CD4-positive, alpha-beta T cell treated with Interleukin-15 for 4 hours (primary cell): ENCODE measurements at places on chromosomes 12 and 14.

DNA sequence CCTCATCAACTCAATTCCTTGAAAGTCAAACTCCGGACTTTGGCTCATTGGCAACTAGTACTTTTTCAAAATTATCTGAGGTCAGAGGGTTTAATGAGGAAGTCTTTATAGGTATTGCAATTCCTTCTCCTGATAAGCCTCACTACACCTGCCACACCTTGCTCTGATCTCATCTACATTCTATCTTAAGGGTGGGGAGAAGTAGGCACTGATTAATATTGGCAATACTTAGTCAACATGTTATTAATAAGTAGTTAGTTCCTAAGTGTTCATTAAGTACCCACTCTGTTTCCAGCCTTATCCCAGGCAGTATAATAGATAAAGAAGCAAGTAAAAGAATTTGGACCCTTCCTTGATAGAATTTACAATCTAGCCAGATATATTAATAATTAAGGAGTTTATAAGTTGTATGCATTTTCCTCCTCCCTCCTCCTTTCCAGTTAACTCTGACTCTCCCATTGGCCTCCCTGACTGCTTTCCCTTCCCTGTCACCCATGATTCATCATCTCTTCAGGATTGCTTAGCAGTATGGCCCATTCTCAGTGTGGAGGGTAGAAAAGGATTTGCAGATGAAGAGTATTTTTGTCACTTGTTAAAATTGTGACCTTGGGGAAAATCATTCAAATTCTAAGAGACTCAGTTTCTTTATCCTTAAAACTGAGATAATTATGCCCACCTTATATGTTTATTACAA, 231.0 kb upstream of the ATP2B1 start:
- DNase-seq = no peak

GRCh38 chr14:51022769-51023168, 72.1 kb downstream of the TRIM9 start:
- DNase-seq = no peak

GRCh38 chr14:43981135-43981768, 525.8 kb downstream of the FSCB start:
- no peak for DNase-seq

GRCh38 chr12:93323625-93324329, 53.9 kb upstream of the NUDT4 start:
- DNase-seq = no peak

DNA sequence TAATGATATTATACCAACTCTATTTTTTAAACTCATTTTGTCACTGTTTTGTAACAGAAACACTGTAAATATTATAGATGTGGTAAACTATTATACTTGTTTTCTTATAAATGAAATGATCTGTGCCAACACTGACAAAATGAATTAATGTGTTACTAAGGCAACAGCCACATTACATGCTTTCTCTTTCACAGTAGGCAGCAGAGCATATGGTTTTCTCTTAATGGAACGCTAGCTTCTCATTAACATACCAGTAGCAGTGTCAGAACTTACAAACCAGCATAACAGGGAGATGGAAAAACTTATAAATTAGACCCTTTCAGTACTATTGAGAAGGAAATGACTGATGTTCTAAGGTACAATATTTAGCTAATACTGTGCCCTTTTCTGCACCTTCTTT, 398.8 kb downstream of the PRKD1 start:
- no peak for DNase-seq

DNA sequence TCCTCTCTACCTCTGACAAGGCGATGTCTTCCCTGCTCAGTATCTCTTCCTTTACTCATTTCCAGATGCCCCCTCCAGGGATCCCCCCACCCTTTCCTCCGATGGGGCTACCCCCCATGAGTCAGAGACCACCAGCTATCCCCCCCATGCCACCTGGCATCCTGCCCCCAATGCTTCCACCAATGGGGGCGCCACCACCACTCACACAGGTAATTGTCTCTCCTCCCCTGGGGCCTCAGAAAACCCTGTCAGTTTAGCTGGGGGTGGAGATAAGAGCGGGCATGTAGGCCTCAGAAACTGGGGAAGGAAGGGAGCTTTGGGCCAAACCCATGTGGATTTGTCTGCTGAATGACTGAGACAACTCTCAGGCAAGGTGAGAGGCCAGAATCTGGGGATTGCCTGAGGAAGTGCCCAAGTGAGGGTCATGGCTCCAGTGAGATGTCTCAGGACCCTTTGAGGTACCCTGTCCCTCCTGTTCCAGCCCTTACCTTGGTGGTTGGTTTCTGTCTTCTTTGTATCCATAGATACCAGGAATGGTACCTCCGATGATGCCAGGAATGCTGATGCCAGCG, 8.1 kb downstream of the PRPF40B start:
- no peak for DNase-seq

- DNase-seq = no peak
These were observed 688 bp downstream of the ZNF26 start for GRCh38 chr12:132986885-132987225.

DNA sequence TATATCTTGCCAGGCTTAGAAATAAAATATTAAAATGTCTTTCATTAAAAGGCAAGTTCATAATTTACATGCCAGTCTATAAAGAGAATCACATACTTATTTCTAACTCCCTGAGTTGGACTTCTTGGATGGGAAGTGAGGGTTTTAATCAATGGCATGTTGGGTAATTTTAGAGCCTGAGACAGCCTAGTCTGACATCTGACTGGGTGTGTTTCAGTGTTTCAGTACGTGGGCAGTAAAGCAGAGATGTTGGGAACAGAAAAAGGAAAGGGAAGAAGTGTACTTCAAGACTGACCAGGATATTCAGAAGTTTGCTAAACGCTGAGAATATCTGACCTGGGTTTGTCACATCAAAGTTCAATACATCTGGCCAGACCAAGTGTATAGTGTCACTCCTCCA, 171.8 kb downstream of the BTG1 start:
- DNase-seq = no peak

DNA sequence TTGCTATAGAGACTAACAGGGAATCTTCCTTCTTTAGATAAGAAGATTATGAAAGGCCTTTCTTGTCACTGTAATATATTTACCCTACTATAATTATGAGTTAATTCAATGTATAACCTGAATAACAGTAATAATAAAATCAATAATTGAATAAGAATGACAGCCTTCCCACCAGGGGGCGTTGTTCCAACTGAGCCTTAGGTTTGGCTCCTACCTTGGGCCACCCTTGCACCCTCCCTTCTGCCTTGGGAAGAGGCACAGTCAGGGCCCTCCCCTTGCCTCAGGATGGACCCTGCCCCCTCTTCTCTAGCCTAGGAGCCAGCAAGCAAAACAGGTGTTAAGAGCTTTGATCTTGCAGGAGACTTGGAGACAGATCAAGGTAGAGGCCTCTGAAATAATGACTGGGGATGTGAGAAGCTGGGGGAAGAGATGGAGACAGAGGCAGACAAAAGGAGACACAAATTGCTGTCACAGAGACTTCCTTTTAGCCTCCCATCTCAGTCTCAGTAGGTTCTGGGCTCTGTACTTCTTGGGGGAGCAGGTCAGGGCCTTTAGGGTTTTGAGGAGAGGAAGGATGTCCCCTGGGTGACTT, 40.1 kb upstream of the CISTR start:
- DNase-seq = peak; percentile 36

- no peak for DNase-seq
These were observed 203.6 kb upstream of the SOX5 start for GRCh38 chr12:24153079-24153478.

DNA sequence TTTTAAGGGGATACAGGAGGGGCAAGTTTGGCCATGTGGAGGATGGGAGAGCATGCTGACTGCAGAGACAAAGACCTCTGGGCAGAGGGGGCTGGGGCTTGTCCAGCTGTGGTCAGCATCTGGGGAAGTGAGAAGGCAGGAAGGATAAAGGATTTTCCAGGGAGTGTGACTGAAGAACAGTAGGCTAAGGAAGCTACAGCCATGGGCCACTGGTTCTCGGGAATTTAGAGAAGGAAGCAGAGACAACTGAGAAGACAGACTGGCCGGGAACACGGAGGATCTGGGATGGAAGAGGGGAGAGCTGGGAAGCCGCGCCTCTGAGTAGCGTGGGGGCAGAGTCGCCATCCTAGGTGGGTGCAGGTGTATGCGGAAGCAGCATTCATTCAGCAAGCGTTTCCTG, 7.0 kb upstream of the PGAM5 start:
- no peak for DNase-seq

- no peak for DNase-seq
These were observed 119.5 kb downstream of the VEZT start for GRCh38 chr12:95337146-95337545.

DNA sequence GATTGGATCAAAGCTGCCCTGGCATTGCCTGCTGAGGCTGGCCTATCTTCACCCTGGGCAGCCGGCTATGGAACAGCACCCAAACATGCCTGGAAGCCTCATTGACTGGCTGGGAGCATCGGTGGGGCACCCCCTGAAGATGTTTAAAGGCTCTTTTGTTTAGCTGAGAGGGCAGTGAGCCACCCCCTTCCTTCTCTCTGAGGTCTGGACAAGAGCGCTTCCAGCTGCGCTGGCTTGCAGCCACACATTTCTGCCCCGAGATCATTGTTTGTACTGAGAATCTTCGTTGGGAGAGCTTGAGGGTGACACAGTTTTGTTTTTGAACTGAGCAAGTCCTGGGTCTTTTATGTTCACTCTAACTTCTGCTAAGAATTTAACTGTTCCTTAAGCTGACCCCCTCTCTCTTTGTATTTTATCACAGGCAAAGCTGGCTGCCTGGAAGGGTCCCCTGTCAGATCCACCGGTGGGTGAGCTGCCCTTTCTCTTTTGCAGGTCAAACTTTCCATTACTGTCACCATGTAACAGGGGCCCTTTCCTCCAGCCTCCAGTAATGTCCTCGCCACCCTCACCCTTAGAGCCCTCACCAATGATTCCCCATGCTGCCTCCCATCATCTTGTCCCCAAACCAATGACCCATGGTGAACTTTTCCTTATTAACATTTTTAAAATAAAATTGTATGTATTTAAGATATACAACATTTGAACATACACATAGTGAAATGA, 212.2 kb downstream of the KIF26A start:
- DNase-seq = no peak

DNA sequence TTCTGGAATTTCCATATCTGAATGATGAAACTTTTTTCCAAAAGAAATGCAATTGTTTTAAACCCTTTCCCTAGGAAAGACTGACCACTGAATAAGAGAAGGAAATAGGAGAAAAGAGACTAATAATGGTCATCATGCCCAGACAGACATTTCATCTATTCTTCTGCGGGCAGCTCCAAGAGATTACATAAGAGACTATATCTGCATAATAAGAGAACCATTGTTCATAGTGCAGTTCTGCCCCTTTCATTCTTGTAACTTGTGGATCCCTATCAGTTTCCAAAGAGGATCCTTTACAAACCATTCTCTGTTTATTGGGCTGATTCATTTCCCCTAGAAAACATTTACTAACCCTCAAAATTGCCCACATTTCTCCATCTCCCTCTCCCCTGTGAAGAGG, 197.8 kb downstream of the FSCB start:
- no peak for DNase-seq

DNA sequence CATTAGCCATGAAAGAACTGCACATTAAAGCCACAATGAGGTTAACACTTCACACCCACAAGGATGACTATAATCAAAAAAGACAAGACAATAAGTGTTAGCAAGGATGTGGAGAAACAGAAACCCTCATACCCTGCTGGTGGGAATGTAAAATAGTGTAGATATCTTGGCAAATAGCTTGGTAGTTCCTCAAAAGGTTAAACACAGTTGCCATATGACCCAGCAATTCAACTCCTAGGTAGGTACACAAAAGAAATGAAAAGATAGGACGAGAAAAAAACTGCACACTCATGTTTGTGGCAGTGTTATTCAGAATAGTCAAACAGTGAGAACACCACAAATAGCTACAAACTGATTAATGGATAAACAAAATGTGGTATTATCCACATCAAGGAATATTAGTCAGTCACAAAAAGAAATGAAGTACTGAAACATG, 93.5 kb downstream of the ATXN2 start:
- peak; percentile 18 for DNase-seq

DNA sequence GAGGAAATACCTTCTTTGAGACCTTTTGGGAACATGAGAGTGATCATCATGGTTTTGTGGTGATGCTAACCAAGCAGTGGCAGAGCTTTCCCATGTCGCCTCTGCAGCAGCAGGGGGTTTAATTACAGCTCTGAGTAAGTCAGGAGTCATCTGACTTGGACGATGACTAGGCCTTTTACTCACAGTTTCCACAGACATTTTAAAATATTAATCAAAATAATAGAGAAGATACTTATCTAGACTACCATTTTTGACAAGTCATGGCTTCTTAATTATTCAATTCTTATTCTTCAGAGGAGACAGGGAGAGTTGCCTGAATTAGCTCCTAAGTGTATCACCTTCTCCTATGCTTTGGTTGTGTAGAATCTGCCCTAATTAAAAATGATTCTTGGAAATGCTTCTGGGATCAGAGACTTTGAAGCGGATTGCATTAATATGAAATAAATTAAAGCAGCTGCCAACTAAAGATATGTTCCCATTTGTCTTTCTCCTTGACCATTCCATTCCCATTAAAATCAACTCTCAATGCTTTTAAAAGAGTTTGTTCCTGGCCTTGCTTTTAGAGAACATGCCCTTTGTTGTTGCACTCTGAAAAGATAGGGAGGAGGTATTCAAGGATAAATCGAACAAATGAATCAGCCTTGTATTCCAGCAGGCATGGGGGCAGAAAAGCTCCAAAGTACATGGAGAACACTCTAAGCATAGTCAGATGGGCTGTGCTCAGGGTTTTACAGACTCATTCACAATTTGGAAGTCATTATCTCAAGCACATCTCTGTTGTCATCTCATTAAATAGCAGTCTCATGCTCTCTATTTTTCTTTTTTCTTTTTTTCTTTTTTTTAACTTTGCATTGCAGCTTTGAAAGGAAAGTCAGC, 7.7 kb upstream of the IFNG-AS1 start:
- no peak for DNase-seq

GRCh38 chr14:39432179-39432618, at the start of gene FBXO33:
Gene FBXO33 (minus strand): TSS chr14:39432433. CDS start chr14:39432162, 271 bp downstream.
- peak; percentile 96 for DNase-seq

GRCh38 chr14:90658541-90658967, 157.7 kb downstream of the TTC7B start:
- DNase-seq = peak; percentile 2

GRCh38 chr12:21911832-21912231, 29.4 kb downstream of the ABCC9 start:
- no peak for DNase-seq

- DNase-seq = no peak
These were observed 473.9 kb downstream of the BCL11B start for GRCh38 chr14:98798099-98798498.

DNA sequence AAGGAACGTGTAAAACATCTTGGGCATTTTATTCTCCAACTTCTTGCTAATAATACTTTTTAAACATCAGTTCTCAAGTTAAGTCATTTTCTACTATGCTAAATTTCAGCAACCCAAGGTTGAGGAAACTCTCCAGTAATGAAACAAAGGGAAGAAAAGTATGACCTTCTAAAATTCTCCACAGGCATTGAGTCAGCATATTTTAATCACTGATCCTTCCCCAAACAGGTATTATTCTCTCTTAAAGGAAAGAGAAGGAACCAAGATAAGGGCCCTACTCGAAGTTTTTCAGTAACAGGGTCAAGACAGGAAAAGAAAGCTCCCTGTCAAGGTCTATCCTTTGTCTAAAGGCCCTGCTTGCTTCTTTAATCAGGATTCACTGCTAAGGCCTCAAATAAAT, 3.0 kb downstream of the KICS2 start:
- no peak for DNase-seq
